ENCODE measurements at places on chromosomes 12 and 14. TPM values are rescaled to one million over a fixed set of nuclear protein-coding genes. Genes with fewer than 3 reads are reported as not detected.

- no peak for DNase-seq
- no peak overlapping the region for H3K4me3 ChIP-seq
- no peaks in the 10 kb centered on the region for H3K27me3 ChIP-seq
- no peaks in the 10 kb centered on the region for H3K4me1 ChIP-seq
Measured at GRCh38 chr12:112848972-112849371, 57.4 kb downstream of the RPH3A start.

- H3K27me3 ChIP-seq, result no peaks in the 10 kb centered on the region
- no peaks in the 10 kb centered on the region for H3K36me3 ChIP-seq
- H3K27ac ChIP-seq, result peak overlapping the region; percentile 90
- no peak for DNase-seq
- H3K4me3 ChIP-seq, result peak overlapping the region; percentile 93
Measured at GRCh38 chr12:26939192-26939832, 1.0 kb downstream of the FGFR1OP2 start.

The EML5 gene
- total RNA-seq, result 5.2 TPM

The CSRNP2 gene
- total RNA-seq, result 21.9 TPM

The SIX1 gene
- total RNA-seq, result 0.17 TPM

The KRT74 gene
- not detected for total RNA-seq

The SLCO1B1 gene
- not detected for total RNA-seq

GRCh38 chr14:60651796-60652673 is 2.8 kb upstream of the SIX1 start:
- no peaks in the 10 kb centered on the region for H3K36me3 ChIP-seq
- peaks cover 56% of the 10 kb centered on the region for H3K4me1 ChIP-seq
- no peak overlapping the region for H3K27ac ChIP-seq

The PLXNC1 gene
- total RNA-seq, result 14.1 TPM

DNA sequence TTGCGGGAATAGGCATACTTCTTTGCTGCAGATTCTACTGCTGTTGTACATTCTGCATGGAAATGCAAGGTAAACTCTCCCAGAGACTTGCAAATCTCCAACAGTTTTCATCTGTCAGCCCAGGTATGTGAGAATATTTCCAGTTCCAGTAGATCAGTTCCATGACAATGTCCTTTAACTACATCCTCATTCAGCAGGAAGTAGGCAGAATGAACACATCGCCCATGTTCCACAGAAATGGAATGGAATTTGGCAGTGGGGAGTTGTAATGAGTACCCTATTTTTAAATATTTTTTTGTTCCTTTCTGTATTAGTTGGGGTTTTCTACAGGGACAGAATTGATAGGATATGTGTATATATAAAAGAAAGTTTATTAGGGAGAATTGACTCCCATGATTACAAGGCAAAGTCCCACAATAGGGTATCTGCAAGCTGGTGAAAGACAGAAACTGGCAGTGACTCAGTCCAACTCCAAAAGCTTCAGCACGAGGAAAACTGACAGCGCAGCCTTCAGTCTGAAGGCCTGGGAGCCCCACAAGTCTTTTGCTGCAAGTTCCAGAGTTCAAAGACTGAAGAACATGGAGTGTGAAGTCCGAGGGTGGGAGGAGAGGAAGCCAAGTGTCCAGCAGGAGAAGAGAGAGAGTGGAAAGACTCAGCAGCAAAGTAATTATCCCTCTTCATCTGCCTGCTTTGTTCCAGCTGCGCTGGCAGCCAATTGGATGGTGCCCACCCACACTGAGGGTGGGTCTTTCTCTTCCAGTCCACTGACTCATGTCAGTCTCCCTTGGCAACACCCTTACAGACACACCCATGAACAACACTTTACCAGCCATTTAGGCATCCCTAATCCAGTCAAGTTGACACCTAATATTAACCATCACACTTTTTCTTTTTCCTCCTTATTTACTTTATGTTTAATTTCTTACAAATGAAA is 110.4 kb upstream of the SCAF11 start:
- H3K27ac ChIP-seq, result no peak overlapping the region
- H3K4me1 ChIP-seq, result no peaks in the 10 kb centered on the region
- no peak for DNase-seq
- H3K27me3 ChIP-seq, result no peaks in the 10 kb centered on the region
- no peak overlapping the region for H3K4me3 ChIP-seq

- DNase-seq, result no peak
- no peak overlapping the region for H3K4me3 ChIP-seq
- H3K36me3 ChIP-seq, result no peaks in the 10 kb centered on the region
- no peaks in the 10 kb centered on the region for H3K4me1 ChIP-seq
- H3K27me3 ChIP-seq, result no peaks in the 10 kb centered on the region
Measured at GRCh38 chr14:78644824-78645559, 474.8 kb downstream of the NRXN3 start.

- no peak for DNase-seq
- no peaks in the 10 kb centered on the region for H3K36me3 ChIP-seq
- H3K4me1 ChIP-seq, result no peaks in the 10 kb centered on the region
- H3K27ac ChIP-seq, result no peak overlapping the region
Measured at GRCh38 chr14:87149583-87150354, 843.2 kb downstream of the GALC start.

The LIN52 gene
- total RNA-seq, result 9.1 TPM

DNA sequence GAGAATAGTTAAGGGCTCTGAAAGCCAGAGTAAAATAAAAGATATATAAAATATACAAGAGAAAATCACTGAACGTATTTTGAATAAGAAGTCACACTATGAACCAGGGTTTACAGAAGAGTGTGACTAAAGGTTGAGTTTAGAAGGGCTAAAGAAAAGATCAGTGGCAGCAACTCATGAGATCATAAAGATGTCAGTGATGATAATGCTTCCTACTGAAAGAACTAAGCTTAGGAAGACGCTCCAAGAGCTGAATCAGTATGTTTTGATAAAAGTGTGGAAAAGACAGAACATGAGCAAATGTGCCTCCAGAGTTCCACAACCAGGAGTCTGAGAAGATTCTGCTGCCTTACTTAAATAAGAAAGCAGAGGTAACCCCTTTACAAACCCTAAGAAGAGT is 74.6 kb downstream of the KITLG start:
- no peak overlapping the region for H3K27ac ChIP-seq
- H3K27me3 ChIP-seq, result no peaks in the 10 kb centered on the region
- no peak overlapping the region for H3K4me3 ChIP-seq
- H3K4me1 ChIP-seq, result no peaks in the 10 kb centered on the region

The RPL6 gene
- total RNA-seq, result 815 TPM

The LRTM2 gene
- total RNA-seq, result not detected

DNA sequence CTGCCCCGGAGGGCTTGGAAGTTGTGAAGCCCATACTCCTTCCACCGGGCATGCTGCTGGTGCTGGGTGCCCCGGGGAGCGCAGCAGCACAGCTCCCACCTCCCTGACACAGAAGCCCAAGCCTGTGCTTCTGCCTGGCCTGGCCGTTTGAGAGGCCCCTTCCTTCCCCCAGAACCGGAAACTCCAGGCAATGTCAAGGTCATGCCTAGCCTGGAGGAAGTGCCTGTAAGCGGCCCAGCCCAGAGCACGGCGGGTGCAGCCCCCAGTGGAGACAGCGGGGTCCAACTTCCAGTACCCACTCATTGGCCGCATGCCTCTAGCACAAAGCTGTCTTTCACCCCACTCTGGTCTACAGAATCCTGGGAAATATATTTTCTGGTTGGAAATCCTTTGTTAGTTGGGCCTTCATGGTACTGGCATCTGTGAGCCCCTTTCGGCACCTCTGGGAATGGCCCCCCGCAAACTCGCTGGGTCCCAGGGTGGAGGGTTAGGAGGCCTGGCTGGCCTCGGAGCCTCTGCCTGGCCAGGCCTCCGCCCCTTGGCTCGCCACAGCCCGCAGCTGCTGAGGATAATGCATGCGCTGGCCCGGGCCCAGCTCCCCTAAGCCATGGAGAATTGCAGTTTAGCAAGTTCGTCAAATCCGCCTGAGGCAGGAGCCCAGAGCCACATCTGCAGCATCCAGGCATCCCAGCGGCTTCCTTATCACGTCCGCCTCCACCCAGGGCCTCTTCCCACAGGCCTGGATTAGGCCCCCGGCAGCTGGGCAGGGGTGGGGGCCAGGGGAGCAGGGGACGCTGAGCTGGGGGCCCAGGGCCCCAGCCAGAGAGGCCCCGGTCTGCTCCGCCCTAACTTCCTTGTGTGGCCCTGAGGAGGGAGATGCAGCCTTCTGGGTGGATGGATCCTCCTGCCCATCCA is 48.9 kb upstream of the DLK1 start:
- H3K27ac ChIP-seq, result peak overlapping the region; percentile 60
- H3K27me3 ChIP-seq, result no peaks in the 10 kb centered on the region
- H3K4me1 ChIP-seq, result peaks cover 27% of the 10 kb centered on the region
- H3K36me3 ChIP-seq, result no peaks in the 10 kb centered on the region

The ZNF891 gene
- 1.7 TPM for total RNA-seq

The KRT83 gene
- not detected for total RNA-seq

- H3K4me3 ChIP-seq, result no peak overlapping the region
- peaks cover 16% of the 10 kb centered on the region for H3K4me1 ChIP-seq
- peak; percentile 69 for DNase-seq
- H3K36me3 ChIP-seq, result peaks cover 3% of the 10 kb centered on the region
Measured at GRCh38 chr14:93073910-93074769, 41.6 kb downstream of the ITPK1 start.

DNA sequence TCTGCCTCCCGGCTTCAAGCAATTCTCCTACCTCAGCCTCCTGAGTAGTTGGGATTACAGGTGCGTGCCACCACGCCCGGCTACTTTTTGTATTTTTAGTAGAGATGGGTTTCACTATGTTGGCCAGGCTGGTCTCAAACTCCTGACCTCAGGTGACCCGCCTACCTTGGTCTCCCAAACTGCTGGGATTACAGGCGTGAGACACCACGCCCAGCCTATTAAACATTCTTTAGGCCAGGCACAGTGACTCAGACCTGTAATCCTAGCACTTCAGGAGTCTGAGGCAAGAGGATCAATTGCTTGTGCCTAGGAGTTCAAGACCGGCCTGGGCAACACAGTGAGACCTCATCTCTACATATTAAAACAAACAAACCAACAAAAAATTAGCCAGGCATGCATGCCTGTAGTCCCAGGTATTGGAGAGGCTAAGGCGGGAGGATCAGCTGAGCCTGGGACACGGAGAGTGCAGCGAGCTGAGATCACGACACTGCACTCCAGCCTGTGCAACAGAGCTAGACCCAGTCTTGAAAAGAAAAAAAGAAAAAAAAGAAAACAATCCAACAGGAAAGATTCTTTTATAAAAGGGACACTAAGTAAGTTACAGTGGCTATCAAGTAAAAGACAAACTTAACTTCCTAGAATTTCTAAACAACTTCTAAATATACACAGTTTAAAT is 70.2 kb downstream of the HECTD1 start:
- H3K27me3 ChIP-seq, result no peaks in the 10 kb centered on the region
- no peak overlapping the region for H3K4me3 ChIP-seq
- no peaks in the 10 kb centered on the region for H3K4me1 ChIP-seq
- DNase-seq, result no peak
- H3K36me3 ChIP-seq, result peaks cover 87% of the 10 kb centered on the region

GRCh38 chr14:53881921-53882320 is 74.7 kb downstream of the BMP4 start:
- no peak overlapping the region for H3K4me3 ChIP-seq
- no peak for DNase-seq
- no peaks in the 10 kb centered on the region for H3K27me3 ChIP-seq
- no peaks in the 10 kb centered on the region for H3K36me3 ChIP-seq
- H3K4me1 ChIP-seq, result no peaks in the 10 kb centered on the region
- no peak overlapping the region for H3K27ac ChIP-seq

GRCh38 chr14:106107703-106108102 is 581.3 kb downstream of the TMEM121 start:
- H3K27ac ChIP-seq, result no peak overlapping the region
- no peak overlapping the region for H3K4me3 ChIP-seq
- H3K27me3 ChIP-seq, result no peaks in the 10 kb centered on the region

DNA sequence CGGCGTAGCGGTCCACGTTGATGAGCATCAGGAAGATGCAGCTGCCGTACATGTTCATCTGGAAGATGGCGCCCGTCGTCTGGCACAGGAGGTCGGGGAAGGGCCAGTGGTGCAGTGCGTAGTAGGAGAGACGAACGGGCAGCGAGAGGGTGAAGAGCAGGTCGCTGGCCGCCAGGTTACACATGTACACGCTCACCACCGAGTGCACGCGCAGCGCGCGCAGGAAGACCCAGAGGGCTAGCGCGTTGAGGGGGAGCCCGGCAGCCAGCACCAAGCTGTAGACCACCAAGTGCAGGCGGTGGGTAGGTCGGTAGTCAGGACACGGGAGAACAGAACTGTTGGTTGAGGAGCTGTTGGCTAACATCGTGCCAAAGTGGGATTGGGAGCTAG is 13.7 kb upstream of the CHD4 start:
- peaks cover 20% of the 10 kb centered on the region for H3K4me1 ChIP-seq
- H3K36me3 ChIP-seq, result no peaks in the 10 kb centered on the region

DNA sequence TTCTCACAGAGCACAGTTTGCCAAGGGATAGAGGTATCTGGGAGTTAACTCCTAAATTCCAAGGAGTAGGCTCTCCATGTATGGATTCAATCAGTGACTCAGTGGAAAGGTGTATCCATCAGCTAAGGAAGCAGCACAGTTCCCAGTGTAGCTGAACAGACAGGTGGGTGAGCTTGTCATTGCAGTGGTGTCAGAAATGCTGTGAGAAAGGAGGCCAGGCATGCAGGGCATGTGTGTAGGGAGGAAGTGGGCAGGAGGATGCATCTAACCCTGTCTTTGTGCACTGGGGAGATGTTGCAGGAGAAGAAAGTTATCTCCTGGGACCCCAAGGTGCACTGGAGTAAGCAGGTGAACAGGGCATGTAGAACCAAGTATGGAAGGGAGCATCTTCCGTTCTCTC is 539.0 kb downstream of the VRK1 start:
- no peak overlapping the region for H3K4me3 ChIP-seq
- no peaks in the 10 kb centered on the region for H3K4me1 ChIP-seq
- DNase-seq, result no peak
- H3K27me3 ChIP-seq, result no peaks in the 10 kb centered on the region
- H3K36me3 ChIP-seq, result no peaks in the 10 kb centered on the region
- no peak overlapping the region for H3K27ac ChIP-seq

DNA sequence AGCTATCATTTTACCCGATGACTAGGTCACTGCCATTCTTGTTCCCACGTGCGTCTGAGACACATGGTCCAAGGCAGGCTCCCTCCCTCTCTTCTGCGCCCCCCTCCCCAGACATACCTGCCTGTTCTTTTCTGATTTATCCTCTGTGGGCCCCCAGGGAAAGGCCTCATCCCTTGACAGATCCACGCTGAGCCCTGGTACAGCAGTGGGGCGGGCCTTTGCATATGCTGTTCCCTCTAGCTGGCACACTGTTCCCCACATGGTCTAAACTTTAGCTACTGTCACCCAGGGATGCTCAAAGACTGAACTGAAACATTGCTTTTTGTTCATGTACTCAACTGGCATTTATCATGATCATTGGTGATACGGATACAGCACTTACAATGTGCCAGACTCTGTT is 122.5 kb downstream of the SCARB1 start:
- H3K27me3 ChIP-seq, result no peaks in the 10 kb centered on the region
- H3K27ac ChIP-seq, result no peak overlapping the region
- H3K4me3 ChIP-seq, result no peak overlapping the region

- H3K27me3 ChIP-seq, result no peaks in the 10 kb centered on the region
- no peak overlapping the region for H3K4me3 ChIP-seq
- no peak for DNase-seq
- no peak overlapping the region for H3K27ac ChIP-seq
Measured at GRCh38 chr14:58082491-58083098, 69.4 kb downstream of the ARMH4 start.

The RIMBP2 gene
- 3.9 TPM for total RNA-seq

The PELI2 gene
- total RNA-seq, result 21.6 TPM

- H3K36me3 ChIP-seq, result no peaks in the 10 kb centered on the region
- no peak overlapping the region for H3K27ac ChIP-seq
- no peak for DNase-seq
- no peaks in the 10 kb centered on the region for H3K4me1 ChIP-seq
Measured at GRCh38 chr14:33070475-33070874, 131.8 kb downstream of the NPAS3 start.
